ENCODE measurements at places on chromosomes 3 and 15.

DNA sequence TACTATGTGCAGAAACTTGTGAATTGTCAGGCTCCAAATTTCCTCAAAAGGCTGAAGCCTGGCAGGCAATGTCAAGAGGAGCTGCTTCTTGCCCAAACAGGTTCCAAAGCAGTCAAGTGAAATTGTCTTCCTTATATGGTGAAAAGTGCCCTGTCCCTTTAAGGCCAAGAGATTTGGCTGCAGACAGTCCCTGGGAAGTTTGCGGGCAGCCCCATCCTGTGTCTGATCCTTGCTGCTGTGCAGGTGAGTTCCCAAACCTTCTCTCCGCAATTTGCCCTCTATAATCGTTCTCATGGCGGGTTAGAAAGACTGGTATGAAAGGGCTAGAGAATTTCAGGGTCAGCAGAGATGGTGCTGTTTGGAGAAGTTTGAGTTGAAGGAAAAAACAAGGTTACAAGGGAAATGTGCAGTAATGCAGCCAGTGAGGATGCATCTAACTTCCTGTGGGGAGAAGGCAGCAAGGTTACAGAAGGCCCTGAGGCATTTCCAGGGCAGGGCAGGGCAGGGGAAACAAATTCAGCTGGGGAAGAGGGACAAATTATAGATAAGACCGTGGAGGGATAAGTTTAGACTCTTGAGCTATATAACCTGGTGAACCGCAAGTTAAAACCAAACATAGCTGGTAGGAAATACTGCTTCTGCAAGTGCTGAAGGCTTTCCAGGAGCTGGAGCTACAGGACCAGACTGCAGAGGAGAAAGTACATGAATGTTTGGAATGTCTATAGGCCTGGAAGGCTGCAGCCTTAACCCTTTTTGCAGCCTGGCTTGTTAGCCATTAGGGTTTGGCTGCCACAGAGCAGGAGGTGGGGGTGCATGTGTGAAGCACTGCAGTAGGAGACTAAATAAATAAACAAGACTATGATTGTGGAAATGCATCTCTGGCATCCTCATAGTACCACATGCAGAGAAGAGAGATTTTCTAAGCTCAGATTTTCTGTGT lies 256.2 kb upstream of the IL12A start:
- DNase-seq, result peak; percentile 49

GRCh38 chr3:32126305-32127015 lies 20.0 kb downstream of the GPD1L start:
- no peak for DNase-seq

DNA sequence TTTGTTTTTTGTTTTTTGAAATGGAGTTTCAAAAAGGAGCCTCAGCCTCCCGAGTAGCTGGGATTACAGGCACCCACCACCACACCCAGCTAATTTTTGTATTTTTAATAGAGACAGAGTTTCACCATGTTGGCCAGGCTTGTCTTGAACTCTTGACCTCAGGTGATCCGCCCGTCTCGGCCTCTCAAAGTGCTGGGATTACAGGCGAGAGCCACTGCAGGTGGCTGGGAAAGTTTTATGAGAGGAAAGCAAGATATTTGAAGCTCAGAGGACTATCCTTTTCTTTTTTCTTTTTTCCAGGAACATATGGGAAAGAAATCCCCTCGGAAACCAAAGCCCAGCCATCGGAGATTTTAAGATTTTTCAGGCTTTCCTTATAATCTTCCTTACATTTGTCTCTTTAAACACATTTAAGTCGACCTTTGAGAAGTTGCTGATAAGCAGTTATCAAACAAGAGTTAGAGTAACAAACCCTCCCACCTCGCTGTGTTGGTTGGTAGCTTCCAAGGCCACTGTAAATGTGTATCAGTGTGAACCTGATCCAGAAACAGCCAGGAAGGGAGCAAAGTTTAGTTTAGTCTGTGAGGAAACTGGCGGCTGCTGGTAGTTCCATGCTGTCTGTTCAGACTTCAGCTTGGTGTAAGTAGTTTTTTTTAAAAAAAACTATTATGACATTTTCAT lies 34.5 kb upstream of the MAP3K13 start:
- no peak for DNase-seq

DNA sequence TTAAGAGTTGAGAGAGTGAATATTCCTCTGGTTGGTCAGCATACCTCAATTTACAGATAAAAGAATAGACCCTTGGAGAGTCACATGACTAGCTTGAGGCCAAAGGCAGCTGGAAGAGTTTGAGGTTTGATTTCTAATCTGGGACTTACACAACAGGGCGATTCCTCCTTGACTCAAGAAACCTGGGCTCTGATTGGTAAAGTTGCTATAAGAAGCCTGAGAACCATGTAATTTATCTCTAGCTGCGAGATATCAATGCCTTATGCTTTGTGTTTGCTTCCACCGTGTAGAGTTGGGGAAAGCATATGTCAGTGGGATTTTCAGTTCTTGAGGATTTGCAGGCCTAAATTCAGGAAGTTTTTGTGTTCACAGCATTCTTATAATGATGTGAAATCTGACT lies 206.0 kb downstream of the KLHL25 start:
- no peak for DNase-seq

DNA sequence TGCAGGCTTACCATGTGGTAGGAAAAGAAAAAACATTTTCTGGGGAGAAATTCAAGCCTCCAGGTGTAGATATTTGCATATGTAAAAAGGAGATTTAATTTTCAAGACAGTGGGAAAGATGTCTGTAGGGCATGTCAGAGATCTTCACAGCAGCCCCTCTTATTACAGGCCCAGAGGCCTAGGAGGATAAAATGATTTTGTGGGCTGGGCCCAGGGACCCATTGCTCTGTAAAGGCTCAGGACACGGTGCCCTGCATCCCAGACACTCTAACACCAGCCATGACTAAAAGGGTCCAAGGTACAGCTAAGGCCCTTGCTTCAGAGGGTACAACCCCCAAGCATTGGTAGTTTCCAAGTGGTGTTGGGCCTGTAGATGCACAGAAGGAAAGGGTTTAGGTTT lies 680.1 kb downstream of the IGSF11 start:
- DNase-seq, result no peak

- DNase-seq, result peak; percentile 86
Observed at GRCh38 chr15:51829376-51830275, at the start of gene TMOD3. Gene TMOD3 (plus strand): TSS chr15:51829653. CDS start chr15:51862885, 33,232 bp downstream.

DNA sequence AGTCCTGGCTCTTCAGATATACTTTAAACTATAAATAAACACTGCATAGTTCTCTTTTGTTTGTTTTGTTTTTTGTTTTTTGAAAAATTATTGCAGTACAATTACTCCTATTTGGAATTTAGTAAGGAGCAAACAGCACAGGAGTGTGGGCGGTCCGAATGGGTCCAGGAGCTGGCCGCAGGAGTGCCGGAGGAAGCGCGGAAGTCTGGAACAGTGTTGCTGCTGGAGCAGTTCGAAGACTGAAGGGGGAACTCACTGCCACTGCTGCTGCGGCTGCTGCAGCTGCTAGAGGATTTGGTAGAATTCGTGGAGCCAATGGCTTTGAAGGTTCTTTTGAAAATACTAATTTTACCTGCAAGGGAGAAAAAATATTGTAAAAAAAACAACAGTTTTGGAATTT lies 329.9 kb downstream of the ZNF385D start:
- no peak for DNase-seq

GRCh38 chr3:65170390-65171042 lies 482.7 kb upstream of the ADAMTS9 start:
- DNase-seq, result peak; percentile 28

DNA sequence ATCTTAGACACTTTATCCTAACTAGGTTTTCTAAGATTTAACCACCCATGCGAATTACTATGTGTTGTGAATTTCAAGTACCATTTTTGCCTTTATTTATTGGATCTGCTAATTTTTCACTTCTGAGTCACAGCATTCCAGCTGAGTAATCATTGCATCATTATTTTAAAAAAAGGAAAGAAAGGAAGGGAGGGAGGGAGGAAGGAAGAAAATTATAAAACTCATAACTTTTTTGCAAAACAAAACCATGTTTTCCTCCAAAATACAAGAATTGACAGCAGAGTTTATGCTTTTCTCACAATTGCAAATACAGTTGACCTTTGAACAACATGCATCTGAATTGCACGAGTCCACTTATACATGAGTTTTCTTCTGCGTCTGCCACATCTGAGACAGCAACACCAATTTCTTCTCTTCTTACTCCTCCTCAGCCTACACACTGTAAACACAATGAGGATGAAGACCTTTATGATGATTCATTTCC lies 651.4 kb upstream of the NECTIN3 start:
- peak; percentile 6 for DNase-seq

DNA sequence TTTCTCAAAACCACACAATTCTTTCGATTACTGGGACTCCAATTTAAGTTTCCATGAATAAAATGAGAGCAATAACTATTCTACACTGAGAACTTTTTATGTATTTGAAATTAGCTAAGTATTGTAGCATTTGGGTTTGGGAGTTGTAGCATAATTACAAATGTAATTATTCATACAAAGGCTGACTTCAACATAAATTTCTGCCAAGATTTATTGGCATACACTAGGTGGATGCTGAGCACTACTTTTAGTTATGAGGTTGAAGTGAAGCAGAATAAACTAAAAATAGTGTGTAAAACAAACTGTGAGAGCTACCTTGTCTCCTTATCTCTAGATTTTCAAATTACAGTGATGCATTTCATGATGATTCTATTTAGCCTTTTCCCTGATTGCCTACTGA lies 516.1 kb downstream of the ZNF385D start:
- no peak for DNase-seq

DNA sequence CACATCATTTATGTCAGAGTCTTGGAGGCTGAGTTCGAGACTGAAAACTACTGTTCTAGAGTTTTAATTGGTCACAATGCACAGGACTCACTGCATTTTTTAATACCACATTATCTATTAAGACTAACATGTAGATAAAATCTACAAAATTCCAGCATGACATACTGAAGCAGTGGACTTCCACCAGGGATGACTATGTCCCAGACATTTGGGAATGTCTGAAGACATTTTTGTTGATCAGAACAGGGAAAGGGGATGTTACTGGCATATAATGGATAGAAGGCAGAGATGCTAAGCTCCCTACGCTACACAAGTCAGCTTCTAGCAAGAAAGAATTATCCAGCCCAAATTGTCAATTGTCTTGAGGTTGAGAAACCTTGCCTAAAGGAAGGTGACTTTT lies 419.0 kb upstream of the TGFBR2 start:
- no peak for DNase-seq

DNA sequence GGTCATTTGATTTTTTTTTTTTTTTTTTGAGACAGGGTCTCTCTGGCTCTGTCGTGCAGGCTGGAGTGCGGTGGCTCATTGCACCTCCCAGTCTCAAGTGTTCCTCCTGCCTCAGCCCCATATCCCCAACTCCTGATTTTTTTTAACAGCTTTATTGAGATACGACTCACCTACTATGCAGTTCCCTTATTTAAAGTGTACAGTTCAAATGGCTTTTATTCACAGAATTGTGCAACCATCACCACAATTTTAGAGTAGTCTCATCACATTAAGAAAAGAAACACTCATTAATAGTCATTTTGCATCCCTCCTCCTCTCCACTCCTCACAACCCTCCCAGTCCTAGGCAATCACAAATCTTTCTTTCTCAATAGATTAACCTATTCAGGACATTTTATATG lies 1.9 kb upstream of the TRA2B start:
- DNase-seq, result no peak

DNA sequence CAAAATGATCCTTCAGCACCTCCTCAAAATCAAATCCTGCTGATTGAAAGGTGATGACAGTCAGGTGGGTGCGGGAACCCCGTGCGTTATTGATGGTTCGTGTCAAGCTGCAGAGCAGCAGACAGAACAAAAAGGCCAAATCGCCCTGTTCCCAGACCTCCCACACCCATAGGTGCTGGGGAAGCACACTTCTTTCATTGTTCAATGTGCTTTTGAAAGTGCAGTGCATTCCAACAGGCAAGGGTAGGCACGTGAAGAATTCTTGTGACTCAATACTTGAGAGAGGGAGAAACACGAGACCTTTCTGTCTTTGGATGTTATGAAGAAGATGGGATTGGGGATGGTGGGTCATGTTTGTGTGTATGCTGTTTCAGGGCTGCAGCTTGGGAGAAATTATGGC lies 514.0 kb downstream of the MCTP2 start:
- no peak for DNase-seq

GRCh38 chr3:138458774-138459499 lies 24.5 kb downstream of the ESYT3 start:
- DNase-seq, result no peak

- peak; percentile 3 for DNase-seq
Observed at GRCh38 chr15:76730262-76730661, 174.9 kb downstream of the SCAPER start.

DNA sequence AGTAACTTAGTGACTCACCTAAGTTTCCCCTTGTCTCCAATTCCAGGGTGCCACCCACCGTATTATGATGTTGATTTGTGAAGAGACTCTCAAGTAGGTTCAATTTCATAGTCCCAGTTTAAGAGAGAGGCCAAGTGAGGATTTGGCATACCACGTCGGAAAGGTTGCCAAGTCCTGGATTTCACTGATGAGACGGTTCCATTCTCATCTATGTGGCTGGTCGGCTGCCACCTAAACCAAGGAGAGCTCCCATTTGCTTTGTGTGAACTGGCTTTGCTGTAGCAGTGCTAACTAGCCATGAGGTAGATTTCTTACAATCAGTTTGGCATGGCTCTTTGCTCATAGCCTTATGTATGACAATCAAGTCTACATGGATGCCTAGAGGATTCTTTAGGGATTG lies 653.6 kb downstream of the NLGN1 start:
- no peak for DNase-seq

DNA sequence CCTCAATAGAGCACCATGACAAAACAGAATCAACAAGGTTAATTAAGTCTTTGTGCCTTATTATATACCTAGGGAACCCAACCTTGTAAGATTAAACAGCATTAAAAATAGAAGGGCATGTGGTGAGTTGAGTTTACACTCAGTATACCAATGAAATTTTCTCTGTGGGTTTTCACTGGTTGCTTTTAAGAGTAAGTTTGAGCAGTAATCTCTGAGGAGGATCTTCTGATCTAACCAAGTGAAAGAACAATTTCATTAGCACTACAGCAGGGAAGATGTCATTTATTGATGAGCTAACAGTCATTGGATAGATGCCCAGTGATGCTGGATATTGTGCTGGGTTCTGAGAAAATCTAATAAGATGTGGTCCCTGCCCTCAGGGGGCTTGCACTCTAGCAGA lies 26.9 kb upstream of the AKAP13 start:
- no peak for DNase-seq

GRCh38 chr3:187777331-187777941 lies 32.2 kb upstream of the BCL6 start:
- no peak for DNase-seq

- DNase-seq, result peak; percentile 58
Observed at GRCh38 chr3:44198284-44199269, 43.1 kb upstream of the TOPAZ1 start.

DNA sequence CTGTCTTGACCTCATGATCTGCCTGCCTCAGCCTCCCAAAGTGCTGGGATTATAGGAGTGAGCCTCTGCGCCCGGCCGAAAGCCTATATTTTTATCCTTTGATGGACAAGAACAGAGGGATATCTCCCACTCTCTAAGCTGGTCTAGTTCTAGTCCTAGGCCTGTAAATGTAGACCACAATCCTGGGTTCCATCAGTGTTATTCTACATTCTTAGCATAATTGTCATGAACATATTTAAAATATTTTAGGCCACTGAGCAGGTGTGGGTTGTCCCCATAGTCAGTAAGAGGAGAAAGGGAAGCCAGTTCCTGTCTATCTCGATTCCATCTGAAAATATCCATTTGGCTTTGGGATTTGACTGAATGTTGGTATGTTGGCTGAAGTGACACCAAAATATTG lies 118.1 kb downstream of the EBLN2 start:
- no peak for DNase-seq

GRCh38 chr3:51712511-51712931 lies 5.7 kb downstream of the GRM2 start:
- DNase-seq, result no peak

GRCh38 chr3:170657312-170657711 lies 71.4 kb upstream of the SLC7A14 start:
- DNase-seq, result no peak

Data from hepatic stellate cell (primary cell).